Aortic smooth muscle cell (primary cell): ENCODE measurements at places on chromosomes 4 and X. TPM values are rescaled to one million over a fixed set of nuclear protein-coding genes. Genes with fewer than 3 reads are reported as not detected.

Gene GLOD5
- not detected in 2 replicates for total RNA-seq

Gene PCDH7
- 169 and 233 TPM in 2 replicates for total RNA-seq

Gene HTN1
- not detected in 2 replicates for total RNA-seq

Gene TEX13B
- not detected in 2 replicates for total RNA-seq

Gene GAGE2A
- total RNA-seq: not detected in 2 replicates

Gene PAGE1
- total RNA-seq: not detected in 2 replicates

Gene STPG2
- total RNA-seq: 0.06 and 0.13 TPM in 2 replicates

Gene FSTL5
- total RNA-seq: not detected in 2 replicates

Gene FRMD7
- total RNA-seq: not detected in 2 replicates

Gene MAOA
- 16.4 and 21.4 TPM in 2 replicates for total RNA-seq

Gene LUZP4
- not detected in 2 replicates for total RNA-seq

Gene MID1
- 10.7 and 15.2 TPM in 2 replicates for total RNA-seq

Gene HSFX1
- total RNA-seq: 0.66 and 0.75 TPM in 2 replicates

Gene ARHGAP36
- total RNA-seq: not detected in 2 replicates

Gene F8A3
- 0.92 and 0.99 TPM in 2 replicates for total RNA-seq

Gene ANOS1
- total RNA-seq: 16.5 and 19.2 TPM in 2 replicates

Gene DMD
- 18.1 and 23.9 TPM in 2 replicates for total RNA-seq

Gene TRPC3
- total RNA-seq: under 0.01 TPM in 2 replicates
